ENCODE measurements at places on chromosomes 12 and 14.

DNA sequence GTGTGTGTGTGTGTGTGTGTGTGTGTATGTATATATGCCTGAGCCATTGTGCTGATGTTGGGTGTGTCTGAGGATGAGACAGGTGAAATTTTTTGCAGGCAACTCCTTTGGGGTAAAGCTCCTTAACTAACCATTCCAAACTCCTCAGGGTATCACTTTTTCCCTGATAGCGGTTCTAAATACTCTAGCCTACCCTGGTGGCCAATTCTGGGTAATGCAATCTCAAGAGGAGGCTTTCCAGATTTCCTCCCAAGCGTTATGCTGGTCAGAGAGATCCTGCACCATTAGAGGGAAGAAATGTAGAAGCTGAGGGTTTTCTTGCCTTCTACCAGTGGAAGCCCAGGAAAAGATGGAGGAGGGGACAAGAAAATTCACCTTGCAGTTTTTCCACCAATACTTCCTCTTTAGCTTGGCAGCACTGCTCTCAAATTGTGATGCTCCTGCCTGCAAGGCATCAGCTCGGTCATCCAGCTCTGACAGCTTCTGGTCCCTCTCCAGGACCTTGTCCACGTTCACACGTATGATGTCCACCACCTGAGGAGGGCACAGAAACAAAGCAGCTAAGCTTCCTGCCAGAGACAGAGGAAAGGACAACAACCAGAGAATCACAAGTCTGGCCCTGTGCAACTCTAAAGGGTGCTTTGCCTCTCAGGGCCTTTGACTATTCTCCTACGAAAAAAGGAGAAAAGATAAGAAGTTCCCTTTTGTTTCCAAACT is 4.9 kb downstream of the VAMP1 start:
- peak; percentile 78 for DNase-seq

DNA sequence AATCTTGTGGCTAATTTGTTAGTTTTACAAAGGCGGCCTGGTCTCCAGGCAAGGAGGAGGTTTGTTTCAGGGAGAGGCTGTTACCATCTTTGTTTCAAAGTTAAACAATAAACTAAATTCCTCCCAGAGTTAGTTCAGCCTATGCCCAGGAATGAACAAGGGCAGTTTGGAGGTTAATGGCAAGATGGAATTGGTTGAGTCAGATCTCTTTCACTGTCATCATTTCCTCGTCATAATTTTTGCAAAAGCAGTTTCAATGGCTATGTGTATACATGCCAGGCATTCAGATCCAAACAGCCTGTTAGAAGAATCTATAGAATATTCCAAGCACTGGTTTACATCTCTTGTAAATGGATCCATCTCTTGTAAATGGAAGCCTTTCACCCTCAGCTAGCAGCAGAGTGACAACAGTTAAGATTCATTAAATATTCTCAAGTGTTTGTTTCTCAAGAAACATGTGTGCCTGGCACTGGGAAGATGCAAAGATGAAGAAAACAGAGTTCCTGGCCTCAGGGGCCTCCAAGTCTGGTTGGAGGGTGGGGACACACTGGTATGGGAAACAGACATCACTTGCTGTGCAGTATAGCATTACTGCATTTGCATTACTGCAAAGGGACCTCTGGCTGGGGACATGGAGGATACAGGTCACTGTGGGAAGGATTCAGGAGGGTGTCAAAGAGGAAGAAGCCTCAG is 65.8 kb downstream of the RIN3 start:
- DNase-seq = peak; percentile 18

GRCh38 chr12:111089616-111090015 is 169.2 kb upstream of the MYL2 start:
- DNase-seq = no peak

DNA sequence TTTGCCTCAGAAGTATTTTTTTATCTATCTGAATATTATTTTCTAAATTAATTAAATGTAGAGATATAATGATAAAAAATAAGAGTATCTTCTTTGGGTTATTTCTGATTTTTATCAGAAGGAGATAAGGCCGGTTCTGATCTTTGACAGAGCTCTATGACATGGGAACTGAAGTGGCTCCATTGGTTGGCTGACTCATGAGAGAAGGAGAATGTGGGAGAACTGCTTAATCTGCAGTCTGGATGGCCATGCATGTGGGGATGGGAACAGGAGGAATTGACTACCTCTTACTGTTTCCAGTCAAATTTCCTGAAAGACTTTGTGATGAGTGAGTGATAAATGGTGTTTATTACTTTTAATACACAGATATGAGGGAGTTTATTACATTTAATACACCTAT is 155.8 kb upstream of the ATP2B1 start:
- no peak for DNase-seq

GRCh38 chr12:89664441-89664840 is 44.2 kb downstream of the ATP2B1 start:
- no peak for DNase-seq

DNA sequence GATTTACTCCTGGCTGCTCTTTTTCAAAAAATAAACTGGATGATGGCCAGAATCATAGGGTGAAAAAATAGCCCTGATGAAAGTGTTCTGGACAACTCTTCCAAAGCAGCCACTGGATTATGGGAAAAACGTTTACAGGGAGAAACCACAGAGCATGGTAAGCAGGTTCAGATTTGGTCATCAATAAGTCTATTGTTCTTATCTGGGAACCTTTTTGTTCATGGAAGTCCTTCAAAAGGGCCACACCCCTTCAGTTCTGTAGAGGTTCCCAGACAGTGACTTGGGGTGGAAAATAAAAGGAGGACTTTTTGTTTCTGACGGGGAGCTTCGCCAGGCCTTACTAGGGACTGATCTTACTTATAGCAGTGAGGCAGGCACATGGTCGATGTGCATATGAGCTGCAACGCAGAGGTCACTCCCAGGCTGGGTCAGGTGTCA is 117.4 kb upstream of the SLC38A2 start:
- no peak for DNase-seq

DNA sequence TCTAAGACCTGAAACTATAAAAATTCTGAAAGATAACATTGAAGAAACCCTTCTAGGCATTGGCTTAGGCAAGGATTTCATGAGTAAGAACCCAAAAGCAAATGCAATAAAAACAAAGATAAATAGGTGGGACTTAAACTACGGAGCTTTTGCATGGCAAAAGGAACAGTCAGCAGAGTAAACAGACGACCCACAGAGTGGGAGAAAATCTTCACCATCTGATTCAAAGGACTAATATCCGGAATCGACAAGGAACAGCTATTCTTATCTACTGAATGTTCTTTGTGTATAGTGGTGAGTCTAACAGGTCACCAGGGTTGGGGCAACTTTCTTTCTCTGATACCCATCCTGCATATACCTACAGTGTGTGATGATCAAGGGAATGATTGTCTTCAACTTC is 198.6 kb downstream of the CCDC91 start:
- no peak for DNase-seq

All from fibroblast of villous mesenchyme (primary cell).